ENCODE measurements at places on chromosomes 7 and 10.

- DNase-seq: no peak
Observed at GRCh38 chr7:37431413-37431812, 17.3 kb downstream of the ELMO1 start.

DNA sequence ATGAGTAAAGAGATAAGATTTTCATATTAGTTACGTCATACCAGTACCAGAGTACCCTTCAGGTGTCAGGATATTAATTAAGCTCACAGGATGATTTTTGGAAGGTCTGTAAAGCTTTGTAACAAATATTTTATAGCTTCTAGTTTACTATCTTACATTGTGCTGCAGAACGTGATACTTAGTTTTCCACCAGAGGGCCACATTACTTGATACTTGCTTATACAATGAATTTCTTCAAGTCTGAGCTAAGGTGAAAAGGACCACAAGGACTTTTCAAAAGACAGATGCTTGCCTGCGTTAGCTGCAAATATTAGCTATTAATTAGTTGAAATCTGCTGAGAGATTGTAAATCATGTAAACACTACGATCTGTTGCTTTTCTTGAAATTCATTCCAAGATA lies 12.2 kb downstream of the FOXP2 start:
- DNase-seq: no peak

GRCh38 chr7:135512135-135512887 lies 2.4 kb upstream of the CNOT4 start:
- DNase-seq: no peak

- DNase-seq: no peak
Observed at GRCh38 chr7:150685219-150686029, at the start of gene GIMAP2. Gene GIMAP2, plus strand, starts transcription at chr7:150685706. Its CDS starts 1,354 bp downstream, at chr7:150687060.

GRCh38 chr10:52642208-52642607 lies 130.4 kb downstream of the MBL2 start:
- no peak for DNase-seq

DNA sequence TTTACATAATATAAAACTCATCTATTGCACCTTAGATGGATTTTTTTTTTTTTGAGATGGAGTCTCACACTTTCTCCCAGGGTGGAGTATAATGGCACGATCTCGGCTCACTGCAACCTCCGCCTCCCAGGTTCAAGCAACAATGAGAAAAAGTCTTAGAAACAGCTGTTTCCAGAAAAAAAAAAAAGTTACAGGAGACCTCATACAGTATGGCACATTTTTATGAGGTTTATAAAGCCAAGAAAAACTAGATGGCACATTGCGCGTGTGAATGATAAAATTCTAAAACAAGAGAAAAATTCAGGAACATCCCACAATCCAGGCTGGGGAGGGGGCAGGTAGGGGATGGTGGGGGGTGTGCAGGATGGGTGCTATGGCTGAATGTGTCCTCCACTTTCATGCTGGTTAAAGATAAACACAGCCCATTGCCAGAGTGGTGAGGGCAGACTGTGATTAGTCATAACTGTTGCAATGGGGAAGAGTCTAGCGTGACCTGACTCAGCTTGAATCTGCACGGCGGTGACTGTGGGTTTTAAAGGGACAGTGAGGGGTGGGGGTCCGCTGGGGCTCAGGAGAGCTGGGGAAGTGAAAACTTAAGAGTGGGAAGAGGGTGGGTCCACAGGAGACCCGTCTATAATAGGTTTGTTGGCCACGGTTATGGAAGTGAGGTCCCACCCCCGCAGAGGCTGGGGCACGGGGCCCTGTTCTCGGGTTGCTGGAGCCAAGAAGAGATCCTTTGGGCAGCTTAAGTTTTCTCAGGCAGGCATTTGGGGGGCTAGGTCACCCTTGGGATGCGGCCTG lies 11.9 kb upstream of the LRRC27 start:
- peak; percentile 53 for DNase-seq

- DNase-seq: no peak
Observed at GRCh38 chr7:30750010-30750409, 1.9 kb upstream of the INMT start.

Data from NCI-H226 (cell line).